Activated T-helper 2 cell treated with anti-CD3 and anti-CD28 coated beads, Interferon-gamma antibody, Interleukin-2, Interleukin-4, amounts not matched to agents 10 μg/mL and 5 μg/mL and 100 μg/mL, durations not matched to agents 14 hours and 24 hours and 36 hours (primary cell): ENCODE measurements at places on chromosomes 3 and 15. TPM values are rescaled to one million over a fixed set of nuclear protein-coding genes. Genes with fewer than 3 reads are reported as not detected.

The GATM gene
- total RNA-seq: 2.3 and 3.2 TPM in 2 replicates

The SPATA16 gene
- total RNA-seq: not detected in 2 replicates

The RRP9 gene
- total RNA-seq: 57.5 and 58.2 TPM in 2 replicates

The CLDN16 gene
- not detected in 2 replicates for total RNA-seq

The CACNA1D gene
- total RNA-seq: 7.7 and 9.3 TPM in 2 replicates

The CCR1 gene
- total RNA-seq: 0.41 and 0.51 TPM in 2 replicates

DNA sequence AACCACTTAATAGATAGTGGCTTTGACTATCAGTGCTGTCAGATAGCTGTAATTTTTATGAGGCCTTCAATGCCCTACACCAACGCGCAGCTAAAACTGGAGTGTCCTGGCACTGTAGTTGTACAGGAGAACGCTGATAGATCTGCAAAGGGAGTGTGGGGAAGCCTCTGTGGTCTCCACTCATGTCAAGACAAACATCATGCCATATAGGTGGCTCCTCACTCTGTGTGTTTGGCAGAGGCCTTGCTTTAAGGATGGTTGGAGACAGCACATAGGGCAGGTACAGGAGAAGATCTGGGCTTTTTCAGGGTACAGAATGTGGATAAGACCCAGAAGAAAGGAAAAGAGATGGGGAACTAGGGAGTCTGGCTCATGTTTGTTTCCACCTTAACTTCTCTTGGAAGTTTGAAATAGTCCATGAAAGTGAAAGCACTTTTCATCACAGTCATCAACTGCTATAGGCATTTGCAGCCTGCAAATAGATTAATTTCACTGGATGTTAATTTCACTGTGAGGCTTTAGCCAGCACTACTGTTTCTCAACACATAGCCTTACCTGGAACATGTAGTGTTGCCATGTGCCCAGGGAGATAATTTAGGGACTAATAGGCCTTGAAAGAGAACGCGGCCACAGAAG is 425.8 kb upstream of the TBL1XR1 start:
- no peaks in the 10 kb centered on the region for H3K36me3 ChIP-seq
- no peak overlapping the region for H3K27ac ChIP-seq
- DNase-seq: no peak
- peaks cover 2% of the 10 kb centered on the region for H3K27me3 ChIP-seq
- H3K4me3 ChIP-seq: no peak overlapping the region

DNA sequence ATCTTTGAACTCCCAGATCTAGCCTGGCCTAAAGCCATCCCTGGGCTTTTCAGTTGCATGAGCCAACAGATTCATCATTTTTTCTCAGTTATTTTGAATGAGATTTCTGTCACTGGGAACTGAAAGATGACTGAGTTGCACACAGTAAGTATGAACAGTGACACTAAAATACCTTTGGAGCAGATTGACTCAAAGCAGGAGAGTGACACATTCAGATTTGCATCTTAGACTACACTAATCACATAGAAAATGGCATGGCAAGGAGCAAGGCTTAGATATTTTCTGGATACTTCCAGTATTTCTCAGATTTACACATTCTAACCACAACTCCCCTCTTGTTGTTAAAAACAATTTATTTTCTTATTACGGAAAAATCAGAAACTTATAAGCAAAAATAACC is 32.8 kb downstream of the SEC62 start:
- no peak for DNase-seq
- no peak overlapping the region for H3K4me3 ChIP-seq
- H3K4me1 ChIP-seq: peaks cover 30% of the 10 kb centered on the region

DNA sequence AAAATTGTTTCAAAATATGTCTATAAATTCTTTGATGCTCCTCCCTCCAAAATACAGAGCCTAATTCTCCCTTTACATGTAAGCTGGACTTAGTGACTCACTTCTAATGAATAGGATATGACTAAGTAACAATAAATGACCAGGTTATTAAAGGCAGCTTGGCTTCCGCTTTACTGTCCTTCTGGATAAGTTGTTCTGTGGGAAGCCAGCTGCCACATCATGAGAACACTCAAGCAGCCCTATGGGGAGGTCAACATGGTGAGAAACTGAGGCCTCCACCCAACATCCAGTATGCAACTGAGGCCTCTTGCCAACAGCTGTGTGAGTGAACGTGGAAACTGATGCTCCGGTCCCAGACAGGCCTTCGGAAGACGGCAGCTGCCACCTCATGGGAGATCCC is 247.3 kb upstream of the CHRM5 start:
- no peaks in the 10 kb centered on the region for H3K27me3 ChIP-seq
- DNase-seq: no peak
- no peaks in the 10 kb centered on the region for H3K36me3 ChIP-seq
- H3K4me1 ChIP-seq: no peaks in the 10 kb centered on the region

DNA sequence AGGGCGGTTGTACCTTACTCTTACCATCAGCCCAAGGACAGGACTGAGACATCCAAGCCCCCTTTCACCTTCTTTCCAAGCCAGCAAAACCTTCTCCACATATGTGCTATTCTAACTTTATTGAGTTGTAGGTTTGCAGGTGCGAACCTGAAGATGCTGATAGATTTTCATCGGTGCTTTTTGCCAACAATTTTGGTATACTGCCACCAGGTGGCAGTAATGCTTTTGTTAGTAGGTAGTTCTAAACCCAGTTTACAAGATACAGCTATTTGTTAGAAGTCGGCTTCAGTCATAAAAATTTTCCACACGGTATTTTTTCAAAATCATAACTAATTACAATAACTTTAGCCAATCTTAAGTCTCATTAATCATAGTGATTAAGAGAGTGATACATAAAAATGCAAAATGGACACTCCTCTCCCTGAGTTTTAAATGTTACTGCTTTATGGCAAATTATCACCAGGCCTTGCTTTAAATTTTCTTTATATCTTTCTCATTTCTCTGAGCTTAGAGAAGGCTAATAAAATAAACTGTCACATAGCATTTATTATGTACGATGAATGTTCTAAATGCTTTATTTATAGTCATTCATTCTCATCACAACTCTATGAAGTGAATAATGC is 636 bp downstream of the TBC1D21 start:
- no peaks in the 10 kb centered on the region for H3K36me3 ChIP-seq
- no peak for DNase-seq
- H3K27me3 ChIP-seq: peaks cover 37% of the 10 kb centered on the region
- no peak overlapping the region for H3K27ac ChIP-seq
- no peak overlapping the region for H3K4me3 ChIP-seq

DNA sequence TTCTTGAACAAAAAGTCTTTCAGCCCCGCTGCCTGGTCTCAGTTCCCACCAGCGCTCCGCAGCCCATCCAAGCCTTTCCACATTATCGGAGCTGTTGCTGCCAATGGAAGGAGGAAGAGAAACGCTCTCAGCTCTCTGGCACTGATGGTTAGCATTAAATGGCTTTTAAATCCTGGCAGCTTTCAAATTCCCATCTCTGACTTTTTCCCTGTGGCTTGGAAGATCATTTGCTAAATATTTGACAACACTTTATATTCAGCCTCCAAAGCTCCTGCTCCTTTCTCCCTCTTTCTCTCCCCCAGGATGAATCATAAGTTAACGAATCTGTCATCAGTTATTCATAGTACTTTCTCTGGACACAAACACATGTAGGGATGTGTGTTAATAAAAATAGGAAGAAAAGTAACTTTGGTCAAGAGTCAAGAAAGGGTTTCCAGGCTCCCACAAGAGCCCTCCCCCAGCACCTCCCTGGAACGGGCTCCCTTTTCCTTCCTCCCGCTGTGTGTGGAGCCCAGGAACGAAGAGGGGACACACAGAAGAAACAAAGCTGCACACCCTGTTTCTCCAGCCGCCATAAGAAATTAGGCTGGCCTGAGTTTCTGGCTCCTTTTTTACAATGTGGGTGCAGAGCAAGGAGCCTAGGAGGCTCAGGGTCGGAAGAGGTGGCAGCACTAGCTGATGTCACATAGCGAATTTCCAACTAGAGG is 47.6 kb upstream of the TSEN2 start:
- peaks cover 12% of the 10 kb centered on the region for H3K27me3 ChIP-seq
- H3K4me3 ChIP-seq: no peak overlapping the region
- no peak for DNase-seq
- peaks cover 4% of the 10 kb centered on the region for H3K36me3 ChIP-seq
- H3K27ac ChIP-seq: no peak overlapping the region

- DNase-seq: no peak
- peaks cover 17% of the 10 kb centered on the region for H3K4me1 ChIP-seq
- H3K36me3 ChIP-seq: peaks cover 38% of the 10 kb centered on the region
- no peak overlapping the region for H3K27ac ChIP-seq
Observed at GRCh38 chr15:56992725-56993124, 74.3 kb downstream of the TCF12 start.

DNA sequence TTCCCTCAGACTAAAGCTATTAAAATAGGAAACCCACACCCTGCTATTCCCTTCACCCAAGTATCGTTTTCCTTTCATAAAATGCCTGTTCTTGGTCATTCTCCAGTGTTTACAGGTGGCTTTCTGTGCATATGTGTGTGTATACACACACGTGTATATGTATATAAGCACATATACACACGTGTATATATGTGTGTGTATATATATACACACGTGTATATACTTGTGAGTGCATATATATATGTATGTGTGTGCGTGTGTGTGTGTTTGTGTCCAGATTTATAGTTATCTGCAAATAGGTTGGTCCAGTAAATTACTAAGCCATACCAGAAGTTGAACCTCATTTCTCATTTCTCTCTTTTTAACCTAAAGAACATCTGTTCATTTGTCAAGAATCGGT is 15.7 kb upstream of the TEX9 start:
- H3K4me1 ChIP-seq: no peaks in the 10 kb centered on the region
- no peaks in the 10 kb centered on the region for H3K36me3 ChIP-seq
- H3K27ac ChIP-seq: no peak overlapping the region
- H3K27me3 ChIP-seq: peaks cover 11% of the 10 kb centered on the region
- no peak overlapping the region for H3K4me3 ChIP-seq

DNA sequence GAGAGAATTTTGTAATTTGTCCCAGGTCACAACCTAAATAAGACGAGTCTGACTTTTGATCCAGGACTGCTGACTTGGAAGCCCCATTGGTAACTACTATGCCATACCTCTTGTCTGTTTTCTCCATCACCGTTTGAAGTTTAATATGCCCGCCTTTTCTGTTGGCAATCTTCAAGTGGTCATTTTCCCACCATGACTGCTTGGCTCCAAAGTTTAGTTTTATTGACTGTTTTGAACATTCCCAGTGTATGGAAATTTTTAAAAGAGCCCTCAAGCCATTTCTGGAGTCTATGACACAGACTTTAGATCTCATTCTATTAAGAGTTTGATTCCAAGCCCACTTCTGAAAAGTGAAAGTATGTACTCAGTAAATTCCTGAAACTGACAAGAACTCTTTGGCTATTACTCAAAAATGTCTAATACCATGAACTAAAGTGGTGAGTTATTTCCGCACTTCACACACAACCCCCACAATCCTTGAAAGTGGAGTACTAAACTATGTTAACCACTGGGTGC is 136.7 kb upstream of the ADAMTS9 start:
- H3K27ac ChIP-seq: no peak overlapping the region
- H3K27me3 ChIP-seq: no peaks in the 10 kb centered on the region
- no peak overlapping the region for H3K4me3 ChIP-seq
- H3K36me3 ChIP-seq: no peaks in the 10 kb centered on the region
- no peak for DNase-seq

GRCh38 chr15:55715355-55716076 is 27.4 kb downstream of the PRTG start:
- H3K36me3 ChIP-seq: no peaks in the 10 kb centered on the region
- H3K27ac ChIP-seq: no peak overlapping the region
- peaks cover 9% of the 10 kb centered on the region for H3K27me3 ChIP-seq
- no peak for DNase-seq

DNA sequence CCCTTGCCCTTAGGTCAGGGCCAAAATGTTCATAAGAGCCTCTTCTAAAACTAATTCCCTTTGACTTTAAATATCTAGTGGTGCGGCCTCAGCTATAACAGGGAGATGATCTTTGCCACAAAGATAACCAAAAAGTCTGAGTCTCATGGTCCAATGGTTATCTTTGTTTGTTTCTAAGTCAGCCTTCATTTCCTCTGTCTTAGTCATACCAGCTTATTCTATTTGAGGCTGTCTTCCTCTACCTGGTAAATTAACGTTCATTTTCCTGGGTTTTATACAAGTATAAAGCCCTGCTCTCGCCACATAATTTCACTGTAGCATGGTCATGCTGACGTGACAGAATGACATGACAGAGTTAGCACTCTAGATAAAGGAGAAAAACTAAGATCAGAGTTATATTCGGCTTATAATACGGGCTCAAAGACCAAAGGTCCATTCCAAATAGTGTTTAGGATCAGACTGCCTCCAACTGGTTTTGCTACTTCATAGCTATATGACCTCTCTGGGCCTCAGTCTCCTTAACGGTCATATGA is 18.4 kb downstream of the ZNF860 start:
- H3K4me1 ChIP-seq: peaks cover 28% of the 10 kb centered on the region
- DNase-seq: no peak
- H3K27me3 ChIP-seq: peaks cover 10% of the 10 kb centered on the region
- H3K36me3 ChIP-seq: peaks cover 10% of the 10 kb centered on the region

DNA sequence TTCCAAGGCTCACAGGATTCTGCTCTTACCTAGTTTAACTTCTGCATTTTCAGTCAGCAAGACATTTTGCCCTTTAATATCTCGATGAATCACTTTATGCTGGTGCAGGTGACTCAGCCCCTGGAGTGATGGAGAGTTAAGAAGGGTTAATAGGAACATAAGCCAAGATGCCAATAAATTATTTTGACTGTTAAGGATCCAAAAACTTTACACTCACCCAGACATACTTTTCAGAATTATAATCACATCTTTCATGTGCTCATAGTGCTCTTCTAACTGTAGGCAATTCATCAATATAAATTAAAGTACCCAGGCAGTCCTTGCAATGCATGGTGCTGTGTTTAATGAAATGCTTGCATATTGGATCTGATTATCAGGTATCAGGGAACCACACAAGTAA is 164.1 kb upstream of the SLC2A2 start:
- no peaks in the 10 kb centered on the region for H3K27me3 ChIP-seq
- peak overlapping the region; percentile 2 for H3K27ac ChIP-seq
- peaks cover 74% of the 10 kb centered on the region for H3K36me3 ChIP-seq
- H3K4me3 ChIP-seq: no peak overlapping the region

DNA sequence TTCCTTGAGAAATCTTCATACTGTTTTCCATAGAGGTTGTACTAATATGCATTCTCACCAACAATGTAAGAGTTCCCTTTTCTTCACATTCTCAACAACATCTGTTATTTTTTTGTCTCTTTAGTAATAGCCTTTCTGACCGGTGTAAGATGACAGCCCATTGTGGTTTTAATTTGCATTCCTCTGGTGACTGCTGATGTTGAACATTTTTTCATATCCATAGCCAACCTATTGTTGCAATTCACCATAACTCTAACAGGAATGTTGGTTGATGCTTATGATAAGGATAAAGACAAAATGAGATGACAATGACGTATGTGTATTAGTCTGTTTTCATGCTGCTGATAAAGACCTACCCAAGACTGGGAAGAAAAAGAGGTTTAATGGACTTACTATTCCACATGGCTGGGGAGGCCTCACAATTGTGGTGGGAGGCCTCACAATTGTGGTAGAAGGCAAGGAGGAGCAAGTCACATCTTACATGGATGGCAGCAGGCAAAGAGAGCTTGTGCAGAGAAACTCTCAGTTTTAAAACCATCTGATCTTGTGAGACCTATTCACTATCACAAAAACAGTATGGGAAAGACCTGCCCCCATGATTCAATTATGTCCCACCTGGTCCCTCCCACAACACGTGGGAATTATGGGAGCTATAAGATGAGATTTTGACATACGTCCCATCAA is 37.6 kb upstream of the RHCG start:
- no peak overlapping the region for H3K4me3 ChIP-seq
- DNase-seq: no peak
- H3K36me3 ChIP-seq: no peaks in the 10 kb centered on the region
- no peak overlapping the region for H3K27ac ChIP-seq
- H3K4me1 ChIP-seq: no peaks in the 10 kb centered on the region

- DNase-seq: no peak
- no peaks in the 10 kb centered on the region for H3K4me1 ChIP-seq
- no peak overlapping the region for H3K27ac ChIP-seq
- no peaks in the 10 kb centered on the region for H3K36me3 ChIP-seq
- H3K4me3 ChIP-seq: no peak overlapping the region
Observed at GRCh38 chr3:4107430-4107829, 195.7 kb upstream of the SETMAR start.
